ENCODE measurements at places on chromosomes 5 and 9.

GRCh38 chr5:91296674-91297143, 86.4 kb downstream of the ARRDC3 start:
- DNase-seq = no peak

DNA sequence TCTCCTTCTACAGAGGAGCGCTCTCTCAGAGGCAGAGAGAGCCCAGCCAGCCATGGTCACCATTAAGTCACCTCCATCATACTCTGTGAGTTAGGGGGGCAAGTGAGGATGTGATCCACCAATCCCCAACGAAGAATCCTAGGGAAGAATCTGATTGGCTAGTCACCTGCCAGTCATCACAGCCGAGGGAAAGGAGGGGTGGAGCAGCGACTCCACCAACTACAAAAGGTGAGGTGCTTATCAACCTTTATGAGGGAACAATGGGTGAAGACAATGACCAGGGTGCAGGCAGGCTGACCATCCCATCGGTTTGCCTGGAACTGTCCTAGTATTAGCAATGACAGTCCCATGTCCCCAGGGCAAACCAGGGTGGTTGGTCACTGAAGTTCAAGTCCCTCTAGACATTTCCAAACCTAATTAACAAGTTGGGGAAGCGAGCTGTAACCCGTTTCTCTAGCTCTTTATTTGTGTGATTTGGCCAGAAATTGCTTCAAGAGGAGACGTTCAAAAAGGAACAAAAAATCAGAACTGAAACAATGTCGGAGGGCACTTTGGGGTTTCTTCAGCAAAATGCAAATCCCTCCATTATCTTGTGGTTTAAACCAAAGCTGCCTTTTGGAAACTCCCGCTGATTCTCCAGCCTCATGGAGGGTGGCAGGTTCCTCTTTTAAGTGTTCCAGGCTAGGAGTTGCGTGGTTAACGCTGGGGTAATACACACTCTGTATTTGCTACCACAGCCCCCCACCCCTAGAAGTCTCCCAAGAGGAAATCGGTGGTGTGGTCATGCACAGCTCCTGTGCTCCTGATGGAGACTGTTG, 18.8 kb upstream of the FCN1 start:
- DNase-seq = no peak

DNA sequence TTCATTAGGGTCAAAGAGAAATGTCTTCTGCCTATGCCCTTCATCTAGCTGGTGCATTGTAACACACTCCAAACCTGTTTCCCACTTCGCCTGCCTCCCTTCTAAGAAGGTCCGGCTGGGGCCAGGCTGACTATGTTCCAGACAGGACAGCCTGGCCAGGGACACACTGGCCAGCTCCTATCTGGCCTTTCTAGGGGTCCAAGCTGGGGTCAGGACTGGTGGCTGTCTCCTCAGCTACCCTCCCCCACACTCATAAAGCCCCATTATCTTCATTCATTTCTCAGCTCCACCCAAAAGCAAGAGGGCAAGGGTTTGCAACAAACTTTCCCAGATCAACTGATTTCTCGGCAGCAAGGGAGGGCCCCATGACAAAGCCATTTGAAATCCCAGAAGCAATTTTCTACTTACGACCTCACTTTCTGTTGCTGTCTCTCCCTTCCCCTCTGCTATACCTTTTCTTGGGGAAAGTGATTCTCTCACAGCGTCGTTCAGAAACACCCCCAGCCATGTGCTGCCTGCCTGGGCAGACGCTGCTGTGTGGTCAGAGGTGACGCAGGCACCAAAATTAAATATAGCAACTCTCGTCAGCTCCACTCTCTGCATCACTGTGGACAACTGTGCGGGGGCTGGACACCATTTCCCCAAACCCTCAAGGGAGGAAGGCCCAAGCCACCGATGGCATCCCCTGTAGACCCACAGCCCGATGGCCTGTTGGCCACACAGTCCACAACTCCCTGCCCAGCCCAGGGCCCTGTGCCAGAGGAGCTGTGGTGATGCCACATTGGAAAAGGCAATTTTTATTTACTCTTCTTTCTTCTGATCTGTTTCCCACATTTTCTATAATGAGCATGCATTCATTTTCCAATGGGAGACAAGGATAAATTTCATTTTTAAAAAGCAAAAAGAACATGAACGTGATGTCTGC, 6.1 kb downstream of the IL13 start:
- DNase-seq = no peak

GRCh38 chr9:38278457-38278856, 114.0 kb upstream of the ALDH1B1 start:
- DNase-seq = no peak

GRCh38 chr5:90803876-90804275, 245.3 kb downstream of the ADGRV1 start:
- no peak for DNase-seq

DNA sequence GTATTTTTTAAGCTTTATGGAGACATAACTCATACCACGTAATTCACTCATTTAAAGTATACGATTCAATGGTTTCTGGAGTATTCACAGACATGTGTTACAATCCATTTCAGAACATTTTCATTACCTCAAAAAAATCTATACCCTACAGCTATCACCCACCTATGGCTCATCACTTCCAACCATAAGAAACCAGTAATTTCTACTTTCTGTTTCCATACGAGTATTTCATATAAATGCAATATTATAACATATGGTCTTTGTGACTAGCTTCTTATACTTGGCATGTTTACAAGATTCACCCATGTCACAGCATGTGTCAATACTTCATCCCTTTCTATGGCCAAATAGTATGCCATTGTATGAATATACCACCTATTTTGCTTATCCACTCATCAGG, 18.8 kb downstream of the UBQLN1 start:
- DNase-seq = no peak

DNA sequence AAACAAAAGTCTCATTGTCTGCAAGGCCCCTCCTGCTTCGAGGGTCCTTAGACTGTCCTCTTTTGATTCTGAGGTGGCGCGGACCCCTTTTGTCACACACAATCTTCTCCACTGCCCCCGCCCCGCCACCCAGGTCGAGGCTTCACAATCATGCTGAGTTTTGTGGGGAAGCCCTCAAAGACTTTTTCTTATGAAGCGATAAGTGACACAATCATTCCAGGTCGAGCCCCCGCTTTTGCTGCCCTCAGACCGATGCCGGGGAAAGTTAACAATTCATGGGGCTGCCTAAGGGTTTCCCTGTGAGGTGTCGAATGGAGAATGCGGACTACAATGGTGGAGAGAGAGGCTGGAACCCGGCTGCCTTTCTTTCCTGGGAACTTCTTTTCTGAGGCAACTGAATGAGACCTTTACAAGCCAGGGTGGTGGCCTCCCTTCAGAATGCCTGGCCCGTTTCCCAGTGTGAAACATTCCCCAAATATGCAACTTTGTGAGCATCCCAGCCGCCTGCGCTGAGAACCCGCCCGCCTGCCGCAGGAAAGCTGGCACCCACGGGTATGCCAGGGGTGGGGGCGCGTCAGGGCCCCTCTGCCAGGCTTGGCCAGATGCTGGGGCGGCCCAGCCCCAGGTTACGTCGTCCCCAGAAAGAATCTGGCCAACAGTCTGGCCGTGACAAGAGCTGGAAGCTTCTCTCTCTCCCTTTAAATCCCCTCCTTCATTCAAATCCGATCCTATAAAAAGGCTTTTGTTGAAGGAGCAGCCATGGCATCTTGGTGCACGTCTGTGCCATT, 71.9 kb downstream of the MAP1B start:
- DNase-seq = no peak

GRCh38 chr9:128160603-128160987, 530 bp downstream of the BBLN start:
- peak; percentile 30 for DNase-seq

DNA sequence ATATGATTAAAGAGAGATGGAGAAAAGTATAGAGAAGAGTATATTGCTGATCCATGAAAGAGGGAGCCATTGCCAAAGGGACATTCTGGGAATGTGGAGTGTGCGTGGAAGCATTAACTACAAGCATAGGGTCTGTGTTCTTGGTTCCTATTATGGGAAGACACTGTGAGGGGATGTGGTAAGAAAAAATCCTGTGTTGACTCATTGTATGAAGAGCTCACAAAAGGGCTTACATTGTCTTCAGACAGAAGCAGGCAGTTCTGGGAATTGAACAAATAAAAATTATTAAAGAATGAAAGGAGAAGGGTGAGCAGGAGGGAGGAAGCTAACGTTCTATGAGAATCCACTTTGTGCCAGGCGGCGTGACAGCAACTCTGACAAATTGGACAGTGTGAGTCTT, 250.4 kb upstream of the CHD1 start:
- DNase-seq = no peak

DNA sequence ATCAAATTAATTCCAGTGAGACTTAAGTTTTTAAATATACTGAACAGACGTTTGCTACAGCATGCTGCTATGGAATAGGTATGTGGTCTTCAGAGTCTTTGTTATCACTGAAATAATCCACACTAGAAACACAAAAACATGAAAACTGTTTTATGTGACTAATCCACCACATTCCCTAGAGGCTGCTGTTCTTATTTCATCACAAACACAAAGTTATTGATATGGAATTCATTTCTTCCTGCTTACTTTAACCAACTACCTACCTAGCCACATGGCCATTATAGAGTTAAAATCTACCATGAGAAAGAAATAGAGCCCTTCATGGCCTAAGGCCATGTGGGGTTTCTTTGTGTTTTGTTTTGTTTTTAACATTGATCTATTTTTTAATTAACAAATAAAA, 232.3 kb upstream of the PTGER4 start:
- DNase-seq = no peak

Data from NCI-H1105 treated with DMSO at 0.1 percent for 48 hours (cell line).